Cardiac fibroblast (primary cell): ENCODE measurements at places on chromosomes 2 and 18.

DNA sequence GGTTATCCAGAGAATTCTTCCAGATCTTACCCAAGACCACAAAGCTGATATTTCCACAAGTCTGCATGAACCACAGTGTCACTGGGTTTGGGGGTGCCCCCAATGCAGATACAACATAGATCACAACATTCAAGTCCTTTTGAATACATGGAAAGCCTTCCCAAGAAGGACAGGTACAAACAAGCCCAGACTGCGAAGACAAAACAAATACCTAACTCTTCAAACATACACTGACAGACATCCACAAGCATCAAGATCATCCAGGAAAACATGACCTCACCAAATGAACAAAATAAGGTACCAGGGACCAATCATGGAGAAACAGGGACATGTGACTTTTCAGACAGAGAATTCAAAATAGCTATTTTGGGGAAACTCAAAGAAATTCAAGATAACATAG, 93.1 kb downstream of the MDH1 start:
- DNase-seq, result no peak

- DNase-seq, result no peak
Measured at GRCh38 chr2:231457101-231457500, 7.2 kb downstream of the NCL start.

- DNase-seq, result peak; percentile 28
Measured at GRCh38 chr2:136006658-136007057, 21.2 kb upstream of the DARS1 start.

DNA sequence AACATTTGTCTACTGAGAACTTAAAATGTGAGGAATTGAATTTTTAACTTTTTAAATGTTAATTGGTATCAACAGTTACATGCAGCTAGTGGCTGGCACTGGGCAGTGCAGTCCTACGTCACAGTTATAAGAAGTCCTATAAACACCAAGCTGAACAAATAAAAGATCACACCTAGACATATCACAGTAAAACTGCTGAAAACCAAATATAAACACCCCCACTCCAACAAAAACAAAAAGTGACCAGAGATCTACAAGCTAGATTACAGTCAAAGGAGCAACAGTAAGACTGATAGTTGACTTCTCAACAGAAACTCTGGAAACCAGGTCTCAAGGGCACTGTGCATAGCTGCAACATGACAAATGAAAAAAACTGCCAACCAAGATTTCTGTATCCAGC, 19.4 kb downstream of the TLK1 start:
- peak; percentile 10 for DNase-seq

DNA sequence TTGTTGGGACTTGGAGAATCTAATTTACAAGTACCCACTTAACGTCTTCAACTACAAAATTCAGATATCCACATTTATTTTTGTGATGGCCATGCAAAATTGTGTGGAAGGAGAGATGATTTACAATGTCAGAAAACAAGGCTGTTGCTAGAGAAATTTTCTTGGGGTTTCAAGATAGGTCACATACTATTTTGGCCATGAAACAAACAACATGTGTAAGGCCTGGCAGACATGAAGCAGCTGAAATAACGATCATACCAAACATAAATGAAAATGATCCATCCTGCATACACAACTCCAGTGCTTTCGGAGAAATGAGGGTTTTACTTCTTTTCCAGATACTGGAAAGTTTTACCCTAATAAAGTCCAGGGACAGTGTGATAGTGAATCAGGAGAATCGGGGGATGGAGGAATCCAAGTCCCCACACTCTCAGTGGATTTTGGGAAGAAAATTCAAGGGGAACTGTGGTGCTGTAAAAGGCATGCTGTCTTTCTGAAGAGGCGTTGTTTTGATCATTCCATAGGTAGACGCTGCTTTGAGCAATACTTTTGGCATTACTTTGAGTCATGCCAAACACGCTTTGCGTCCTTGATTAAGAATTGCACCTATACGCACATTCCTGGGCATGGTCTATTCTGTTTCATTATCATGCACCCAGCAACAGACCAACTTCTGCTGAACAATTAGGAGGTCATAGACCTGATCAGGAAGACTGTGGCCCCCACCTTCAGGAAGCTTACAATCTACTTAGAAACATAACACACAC, 79.4 kb downstream of the POU3F3 start:
- no peak for DNase-seq

DNA sequence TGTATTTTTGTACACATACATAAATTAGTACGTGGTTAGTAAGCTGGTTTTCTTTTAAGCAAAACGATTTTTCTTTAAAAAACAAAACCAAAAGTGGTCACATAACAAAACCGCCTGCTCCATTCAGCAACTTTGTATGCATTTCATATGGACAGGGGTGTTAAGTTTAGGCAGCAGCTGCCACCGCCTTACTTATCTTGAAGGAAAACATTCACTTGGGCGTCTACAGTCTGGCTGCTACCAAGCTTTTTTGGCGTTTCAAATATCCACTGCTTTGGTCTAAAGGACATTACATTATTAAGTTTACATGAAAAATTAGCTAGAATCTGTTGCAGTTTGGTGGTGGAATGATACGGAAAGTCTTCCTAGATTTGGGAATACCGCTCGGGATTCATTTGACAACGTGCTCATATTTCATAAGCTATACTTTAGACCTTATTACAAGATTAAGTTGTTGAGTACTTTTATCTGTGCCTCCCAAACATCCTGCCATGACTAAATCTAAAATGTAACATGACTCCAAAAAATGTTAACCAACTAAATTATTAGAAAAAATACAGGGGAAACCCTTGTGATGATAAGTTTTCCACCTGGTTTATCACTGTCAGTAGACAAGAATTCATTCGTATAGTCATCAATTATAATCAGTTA, 214.8 kb downstream of the NEDD4L start:
- DNase-seq, result peak; percentile 23

- DNase-seq, result no peak
Measured at GRCh38 chr2:181621779-181622490, 35.0 kb downstream of the CERKL start.

GRCh38 chr2:26189751-26190150, 16.9 kb downstream of the GAREM2 start:
- DNase-seq, result no peak

GRCh38 chr2:54902763-54903162, 147.5 kb downstream of the RTN4 start:
- DNase-seq, result no peak

DNA sequence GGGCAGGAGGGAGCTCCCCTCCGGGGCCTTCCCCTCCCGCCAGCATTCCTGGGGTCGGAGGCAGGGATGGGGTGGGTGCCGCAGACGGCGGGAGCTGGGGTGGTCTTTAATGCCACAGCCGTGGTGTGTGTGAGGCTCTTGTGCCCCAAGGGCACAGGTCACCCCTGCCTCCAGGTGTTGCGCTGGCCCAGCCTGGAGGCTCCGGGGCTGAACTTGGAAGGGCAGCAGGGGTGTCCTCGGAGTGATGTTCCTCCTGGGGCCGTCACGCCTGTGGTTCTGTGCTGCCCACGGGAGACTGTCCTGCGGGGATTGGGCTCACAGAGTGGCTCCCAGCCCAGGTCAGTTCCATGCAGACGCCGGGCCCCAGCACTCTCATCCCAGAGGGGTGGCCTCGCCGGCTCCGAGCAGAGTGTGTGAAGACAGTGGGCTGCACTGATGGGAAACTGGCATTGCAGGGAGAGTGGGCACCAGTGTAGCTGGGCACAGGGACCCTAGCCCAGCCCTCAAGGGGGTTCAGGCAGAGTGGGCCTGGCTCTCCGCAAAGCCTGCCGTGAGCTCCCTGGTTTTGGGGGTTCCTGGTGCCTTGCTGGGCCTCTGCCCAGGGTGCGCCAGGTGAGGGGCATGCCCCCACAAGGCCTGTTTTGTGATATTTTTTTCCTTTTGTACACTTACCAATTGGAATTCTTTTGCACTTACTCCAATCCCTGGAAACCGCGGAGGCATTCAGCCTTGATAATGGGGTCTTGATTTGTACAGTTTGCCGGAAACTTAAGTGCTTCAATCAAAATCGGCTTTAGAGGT, 56.7 kb downstream of the NFATC1 start:
- DNase-seq, result no peak

DNA sequence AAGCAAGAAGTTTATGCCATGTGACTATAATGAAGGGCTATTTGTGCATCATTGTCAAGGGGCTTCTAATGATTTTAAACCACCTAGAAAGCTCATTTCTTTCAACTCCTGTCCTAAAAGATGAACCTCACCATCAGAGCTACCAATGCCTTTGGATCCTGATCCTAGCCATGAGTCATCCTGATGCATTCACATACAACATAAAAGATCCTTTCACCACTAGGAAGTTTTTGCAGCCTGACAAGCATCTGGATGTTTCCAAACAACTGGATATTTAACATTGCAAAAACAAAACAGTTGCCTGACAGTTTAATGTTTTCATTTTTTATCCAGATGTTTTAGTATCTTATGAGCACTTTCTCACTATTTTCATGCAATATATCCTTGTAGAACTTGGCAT, 425.3 kb downstream of the MBD2 start:
- DNase-seq, result peak; percentile 55

- DNase-seq, result no peak
Measured at GRCh38 chr18:10878703-10879102, 270.7 kb downstream of the PIEZO2 start.

- DNase-seq, result no peak
Measured at GRCh38 chr18:12863687-12864216, 20.3 kb downstream of the PTPN2 start.

- no peak for DNase-seq
Measured at GRCh38 chr18:4125627-4126230, 329.4 kb downstream of the DLGAP1 start.

- DNase-seq, result peak; percentile 1
Measured at GRCh38 chr18:33870059-33870458, 292.0 kb downstream of the ASXL3 start.
